ENCODE measurements at places on chromosomes 2 and 18.

GRCh38 chr2:197442857-197443256 lies 8.0 kb upstream of the SF3B1 start:
- no peak for DNase-seq

DNA sequence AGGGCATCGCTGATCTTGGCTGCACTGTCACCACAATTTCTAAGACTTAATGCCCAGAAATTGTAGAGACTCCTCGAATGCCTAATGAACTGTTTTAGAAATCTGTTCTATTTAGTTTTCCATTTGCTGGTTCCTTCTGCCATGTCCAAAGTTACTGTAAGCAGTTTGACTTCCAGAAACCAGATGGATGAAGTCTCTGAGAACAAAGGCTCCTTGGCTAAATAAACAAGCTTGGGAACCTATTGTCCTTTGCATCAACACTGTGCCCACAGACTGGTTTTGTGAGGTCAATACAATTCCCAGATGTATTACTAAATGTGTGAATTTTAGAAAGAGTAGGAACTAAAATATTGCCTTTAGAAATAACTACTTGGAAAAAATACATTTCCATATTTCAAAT lies 600.2 kb downstream of the NYAP2 start:
- DNase-seq: peak; percentile 30

- DNase-seq: peak; percentile 80
These were observed 2.4 kb upstream of the MAPRE3 start for GRCh38 chr2:26968001-26968400.

DNA sequence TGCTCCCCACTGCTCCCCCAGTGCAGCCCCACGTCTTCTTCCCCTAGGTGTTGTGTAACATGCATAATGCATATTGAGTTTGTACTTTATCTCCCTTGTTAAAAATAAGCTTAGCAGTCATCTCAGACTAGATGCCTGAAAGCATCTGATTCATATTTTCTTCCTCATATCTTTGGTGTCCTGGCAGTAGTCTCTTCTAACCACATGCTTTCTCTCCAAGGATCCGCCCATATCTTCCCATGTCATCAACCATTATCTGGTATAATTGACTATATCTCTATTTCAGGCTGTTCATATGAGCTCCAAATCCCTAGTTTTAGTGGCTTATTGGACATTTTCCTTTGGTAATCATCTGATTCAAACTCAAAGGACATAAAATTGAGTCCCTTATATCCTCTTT lies 426.3 kb downstream of the LRP1B start:
- no peak for DNase-seq

DNA sequence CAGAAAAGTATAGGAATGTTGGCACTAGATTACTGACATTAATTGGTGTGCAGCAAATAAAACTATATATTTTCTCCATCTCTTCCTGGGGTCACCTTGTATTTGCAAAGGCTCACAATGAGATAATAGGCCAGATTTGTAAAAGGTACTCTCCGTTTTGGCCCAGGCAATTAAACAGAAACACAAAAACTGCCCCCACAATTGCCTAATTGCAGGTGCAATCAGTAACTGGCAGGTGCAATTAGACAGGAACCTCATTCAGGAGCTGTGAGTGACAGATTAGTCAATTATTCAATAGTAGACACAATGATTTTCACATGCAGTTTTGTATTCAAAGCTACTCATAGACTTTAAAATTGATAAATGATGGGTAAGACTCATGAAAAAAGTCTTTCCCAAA lies 451.4 kb upstream of the ID2 start:
- no peak for DNase-seq

All from astrocyte (in vitro differentiated cells and primary cell).